CD4-positive, alpha-beta T cell treated with Interleukin-4 for 1 hour (primary cell): ENCODE measurements at places on chromosomes 4 and X.
A peak's percentile ranks its signal among the peaks of the same experiment; 100 is the strongest.

GRCh38 chr4:163143532-163143931, 23.2 kb downstream of the NAF1 start:
- DNase-seq = no peak

GRCh38 chrX:123425904-123426303, 241.8 kb downstream of the GRIA3 start:
- no peak for DNase-seq

GRCh38 chrX:2497961-2498780, 2.6 kb downstream of the DHRSX start:
- no peak for DNase-seq

DNA sequence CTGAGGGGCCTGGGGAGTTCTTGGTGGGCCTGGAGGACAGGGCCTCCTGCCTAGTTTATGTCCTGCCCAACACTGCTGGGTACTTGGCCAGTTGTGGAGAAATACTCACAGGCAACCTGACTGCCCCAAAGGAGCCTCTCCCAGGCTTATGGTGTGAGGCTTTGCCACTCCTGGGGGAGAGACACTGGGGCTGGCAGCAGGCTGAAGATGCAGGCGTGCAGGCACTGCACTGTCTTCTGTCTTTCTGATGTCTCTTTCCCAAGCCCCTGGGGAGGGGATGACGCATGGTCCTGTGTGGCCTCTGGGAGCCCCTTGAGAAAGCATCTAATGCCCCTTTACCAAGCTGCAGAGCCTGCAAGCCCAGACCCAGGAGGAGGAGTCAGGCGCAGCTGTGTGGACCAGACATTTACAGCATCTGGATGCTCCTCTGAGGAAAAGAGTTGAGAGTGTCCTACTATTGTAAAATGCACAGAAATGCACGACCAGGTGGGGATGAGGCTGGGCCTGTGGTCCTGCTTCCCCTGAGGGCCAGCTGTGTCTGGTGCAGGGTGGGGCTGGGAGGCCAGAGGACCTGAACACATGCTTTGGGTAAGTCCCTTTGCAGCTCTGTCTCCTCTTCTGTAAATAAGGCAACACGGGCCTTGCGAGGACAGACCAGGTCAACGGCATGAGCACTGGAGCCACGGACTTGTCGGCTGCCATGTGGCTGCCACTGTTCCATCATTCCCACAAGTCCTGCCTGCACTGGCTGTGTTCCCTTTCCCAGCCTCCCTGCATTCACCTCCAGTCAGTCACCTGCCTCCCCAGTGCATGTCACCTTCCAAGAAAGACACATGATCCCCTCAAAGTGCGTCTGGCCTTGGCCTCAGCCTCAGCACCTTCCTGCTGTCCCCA, 8.4 kb downstream of the TMEM271 start:
- DNase-seq = no peak

- no peak for DNase-seq
Observed at GRCh38 chrX:73647212-73647611, 84.2 kb downstream of the CHIC1 start.

DNA sequence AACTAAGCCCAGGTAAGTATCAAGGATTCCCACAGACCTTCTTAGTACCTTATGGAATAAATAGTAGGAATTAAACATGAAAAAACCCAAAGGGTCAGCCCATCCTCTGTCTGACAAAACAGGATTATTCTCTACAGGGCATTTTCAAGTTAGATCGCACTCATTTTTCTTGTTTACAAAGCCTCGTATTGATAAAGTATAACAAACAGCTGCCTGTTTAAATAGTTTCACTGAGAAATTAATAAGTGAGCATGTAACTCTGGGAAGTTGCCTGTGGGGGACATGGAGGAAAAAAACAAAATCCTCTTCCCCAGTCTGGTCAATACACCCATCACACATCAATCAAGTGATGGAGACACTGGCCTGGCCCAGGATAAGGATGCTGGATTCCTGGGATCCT, 48.5 kb downstream of the MAML3 start:
- DNase-seq = no peak

DNA sequence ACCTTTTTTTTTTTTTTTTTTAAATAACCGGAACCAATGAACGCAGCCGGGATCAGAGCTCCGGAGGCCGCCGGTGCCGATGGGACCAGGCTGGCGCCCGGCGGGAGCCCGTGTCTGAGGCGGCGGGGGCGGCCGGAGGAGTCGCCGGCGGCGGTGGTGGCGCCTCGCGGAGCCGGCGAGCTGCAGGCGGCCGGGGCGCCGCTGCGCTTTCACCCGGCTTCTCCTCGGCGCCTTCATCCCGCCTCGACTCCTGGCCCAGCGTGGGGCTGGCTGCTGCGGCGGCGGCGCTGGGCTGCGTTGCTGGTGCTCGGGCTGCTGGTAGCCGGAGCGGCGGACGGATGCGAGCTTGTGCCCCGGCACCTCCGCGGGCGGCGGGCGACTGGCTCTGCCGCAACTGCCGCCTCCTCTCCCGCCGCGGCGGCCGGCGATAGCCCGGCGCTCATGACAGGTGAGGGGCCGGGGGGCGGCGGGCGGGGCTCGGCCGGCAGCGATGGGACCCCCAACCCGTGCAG, 337 bp downstream of the STIM2 start:
- DNase-seq = peak; percentile 52

DNA sequence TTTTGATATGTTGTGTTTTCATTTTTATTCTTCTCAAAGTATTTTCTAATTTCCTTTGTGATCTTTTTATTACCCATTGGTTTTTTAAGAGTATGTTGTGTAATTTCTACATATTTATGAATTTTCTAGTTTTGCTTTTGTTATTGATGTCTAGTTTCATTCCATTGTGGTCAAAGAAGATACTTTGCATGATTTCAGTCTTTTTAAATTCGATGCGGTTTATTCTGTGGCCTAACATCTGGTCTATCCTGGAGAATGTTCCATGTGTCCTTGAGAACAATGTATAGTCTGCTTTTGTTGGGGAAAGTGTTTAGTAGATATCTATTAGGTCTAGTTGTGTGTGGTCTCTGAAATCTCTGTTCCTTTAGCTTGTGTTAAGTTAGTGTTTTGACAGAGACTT, 46.2 kb downstream of the PPEF1 start:
- DNase-seq = no peak

DNA sequence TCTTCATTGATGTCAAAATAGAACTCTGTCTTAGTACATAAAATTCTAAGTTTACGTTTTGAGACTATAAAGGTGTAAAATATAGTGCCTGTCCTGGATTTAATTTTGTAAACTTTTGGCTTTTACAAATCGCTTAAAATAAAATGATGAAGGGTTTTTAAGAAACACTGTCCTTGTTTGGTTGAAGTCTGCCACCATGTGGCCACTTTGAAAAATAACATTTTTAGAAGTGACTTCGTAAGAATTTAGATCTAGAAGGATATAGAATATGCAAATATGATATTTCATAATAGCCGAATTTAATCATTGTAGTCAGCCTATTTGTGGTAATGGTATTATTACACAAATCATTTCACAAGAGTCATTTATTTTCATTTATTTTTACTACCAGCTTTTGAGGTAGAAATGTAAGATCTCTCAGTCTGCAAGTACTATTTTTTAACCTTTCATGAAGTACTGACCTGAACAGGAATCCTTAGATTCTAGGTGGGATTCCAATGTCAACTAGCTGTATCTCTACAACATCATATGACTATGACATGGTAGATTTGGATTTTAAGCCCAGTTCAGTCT, 31.0 kb upstream of the FAT4 start:
- no peak for DNase-seq
